ENCODE measurements at places on chromosomes 2 and 18.

DNA sequence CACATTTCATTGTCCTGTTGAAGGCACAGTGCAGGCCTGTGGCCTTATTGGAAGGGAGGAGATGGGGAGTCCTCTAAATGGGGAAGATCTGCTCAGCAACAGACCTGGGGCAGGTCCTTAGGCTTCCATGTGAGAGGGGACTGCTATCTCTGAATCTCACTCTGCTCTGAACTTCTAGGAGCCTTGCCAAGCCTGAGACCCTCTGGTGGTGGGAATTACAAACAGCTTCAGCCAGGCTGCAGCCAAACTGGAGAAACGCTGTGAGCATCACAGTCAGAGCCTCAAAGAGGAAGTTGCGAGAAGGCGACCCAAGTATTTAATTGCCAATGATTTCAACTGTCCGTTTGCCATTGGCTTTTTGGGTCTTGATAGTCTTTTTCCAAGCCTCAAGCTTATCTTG lies 66.8 kb upstream of the MC2R start:
- DNase-seq = no peak

GRCh38 chr2:216066230-216066629 lies 15.4 kb downstream of the PECR start:
- no peak for DNase-seq

DNA sequence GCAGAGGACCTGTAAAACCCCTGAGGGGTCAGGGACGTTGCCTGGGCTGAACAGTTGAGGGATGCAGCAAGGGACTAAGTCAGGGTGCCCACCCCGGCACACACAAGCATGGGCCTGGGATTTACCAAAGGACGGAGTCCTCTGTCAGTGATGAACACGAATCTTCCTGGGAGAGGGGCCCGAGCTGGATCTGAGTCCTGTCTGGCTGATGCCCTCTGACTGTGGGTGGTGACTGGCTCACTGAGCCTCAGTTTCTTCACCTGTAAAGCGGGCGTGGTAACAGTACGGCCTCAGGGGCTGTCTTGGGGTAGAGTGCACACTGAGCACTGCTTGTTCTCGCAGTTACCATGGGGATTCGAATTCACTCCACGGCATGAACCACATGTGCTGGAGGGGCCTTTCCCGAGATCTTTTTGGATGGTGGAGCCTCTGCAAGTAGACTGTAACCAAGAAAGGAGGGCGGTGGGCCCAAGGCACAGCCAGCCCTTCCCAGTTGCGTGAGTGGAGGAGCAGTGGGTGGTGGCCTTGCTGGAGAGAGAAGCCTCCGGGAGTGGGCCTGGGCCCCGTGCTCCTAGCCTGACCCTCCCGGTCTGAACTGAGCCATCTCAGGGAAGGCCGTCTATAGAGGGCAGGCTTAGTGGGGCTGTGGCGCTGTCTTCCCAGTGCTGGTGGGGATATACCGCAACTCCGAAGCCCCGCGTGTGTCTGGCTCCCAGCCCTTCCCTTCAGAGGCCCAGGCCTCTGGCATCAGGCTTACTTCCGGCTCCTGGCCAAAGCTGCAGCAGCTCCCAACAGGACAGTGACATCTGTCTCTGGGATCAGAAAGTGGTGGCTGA lies 130.8 kb upstream of the HS6ST1 start:
- no peak for DNase-seq

GRCh38 chr2:205892251-205892655 lies 193.7 kb downstream of the INO80D start:
- peak; percentile 76 for DNase-seq

DNA sequence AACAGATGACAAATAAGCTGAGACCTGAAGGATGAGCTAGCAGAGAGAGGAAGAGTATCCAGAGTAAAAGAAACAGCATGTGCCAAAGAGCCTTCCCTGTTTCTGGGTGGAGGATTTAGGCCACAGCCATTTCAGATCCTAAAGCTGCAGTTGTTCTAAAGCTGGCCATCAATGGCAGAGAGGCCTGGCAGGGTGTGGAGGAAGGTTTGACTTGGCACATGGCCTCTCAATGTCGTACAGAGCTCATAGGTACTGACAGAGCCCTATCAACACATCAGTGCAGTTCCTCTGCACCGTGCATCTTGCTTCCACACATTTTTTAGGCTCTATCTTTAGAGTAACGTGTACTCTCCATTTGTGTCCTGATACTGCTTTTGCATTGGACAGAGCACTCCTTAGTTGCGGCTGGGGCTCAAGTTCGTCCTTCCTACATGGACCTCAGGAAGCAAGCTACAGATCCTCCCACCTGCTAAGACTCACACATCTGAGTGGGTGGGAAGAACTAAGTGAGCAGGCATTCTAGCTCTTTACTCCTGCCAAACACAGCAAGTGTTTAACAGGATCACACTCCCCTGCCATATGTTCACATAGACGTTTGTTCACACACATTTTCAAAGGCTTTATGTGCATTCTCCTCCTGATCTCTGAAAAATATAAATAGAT lies 3.0 kb upstream of the CHMP3 start:
- no peak for DNase-seq

- DNase-seq = no peak
Observed at GRCh38 chr2:63735263-63735662, 106.4 kb upstream of the UGP2 start.

DNA sequence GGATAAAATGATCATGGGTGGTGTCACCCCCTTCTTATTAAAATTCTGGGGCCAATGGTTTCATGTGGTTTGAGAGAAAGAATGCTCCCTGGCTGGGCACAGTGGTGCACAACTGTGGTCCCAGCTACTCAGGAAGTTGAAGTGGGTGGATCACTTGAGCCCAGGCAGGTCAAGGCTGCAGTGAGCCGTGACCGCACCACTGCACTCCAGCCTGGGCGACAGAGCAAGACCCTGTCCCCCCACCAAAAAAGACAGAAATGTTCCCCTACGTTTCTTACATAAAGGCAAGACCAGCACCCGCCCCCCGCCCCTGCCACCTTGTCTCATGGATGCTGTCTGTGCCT lies 53.0 kb upstream of the ID2 start:
- no peak for DNase-seq

- no peak for DNase-seq
Observed at GRCh38 chr18:4208366-4208765, 246.7 kb downstream of the DLGAP1 start.

DNA sequence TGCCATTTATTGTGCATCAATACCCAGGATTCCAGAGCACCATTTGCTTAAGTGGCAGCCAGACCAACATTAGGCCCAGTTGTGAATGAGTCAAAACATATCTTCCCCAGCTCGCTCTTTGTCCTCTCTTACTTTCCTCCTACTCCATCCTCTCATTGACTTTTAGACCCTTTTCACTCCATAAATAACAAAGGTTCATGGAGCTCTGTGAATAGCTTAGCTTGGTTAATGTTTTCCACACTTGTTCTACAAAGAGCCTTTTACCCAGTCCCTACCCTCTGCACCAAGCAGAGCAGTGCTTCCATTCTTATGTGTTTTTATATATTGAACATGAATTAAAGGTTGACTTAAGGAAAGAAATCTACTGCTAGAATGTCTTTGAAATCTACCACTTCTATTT lies 625.8 kb upstream of the FANCL start:
- no peak for DNase-seq

- peak; percentile 11 for DNase-seq
Observed at GRCh38 chr2:149125031-149125725, 86.7 kb downstream of the LYPD6B start.

GRCh38 chr2:72923833-72924352 lies 6.6 kb downstream of the EMX1 start:
- no peak for DNase-seq

GRCh38 chr2:64650722-64651338 lies 2.9 kb downstream of the SERTAD2 start:
- DNase-seq = no peak

- DNase-seq = no peak
Observed at GRCh38 chr2:118970396-118971135, 28.6 kb downstream of the MARCO start.

DNA sequence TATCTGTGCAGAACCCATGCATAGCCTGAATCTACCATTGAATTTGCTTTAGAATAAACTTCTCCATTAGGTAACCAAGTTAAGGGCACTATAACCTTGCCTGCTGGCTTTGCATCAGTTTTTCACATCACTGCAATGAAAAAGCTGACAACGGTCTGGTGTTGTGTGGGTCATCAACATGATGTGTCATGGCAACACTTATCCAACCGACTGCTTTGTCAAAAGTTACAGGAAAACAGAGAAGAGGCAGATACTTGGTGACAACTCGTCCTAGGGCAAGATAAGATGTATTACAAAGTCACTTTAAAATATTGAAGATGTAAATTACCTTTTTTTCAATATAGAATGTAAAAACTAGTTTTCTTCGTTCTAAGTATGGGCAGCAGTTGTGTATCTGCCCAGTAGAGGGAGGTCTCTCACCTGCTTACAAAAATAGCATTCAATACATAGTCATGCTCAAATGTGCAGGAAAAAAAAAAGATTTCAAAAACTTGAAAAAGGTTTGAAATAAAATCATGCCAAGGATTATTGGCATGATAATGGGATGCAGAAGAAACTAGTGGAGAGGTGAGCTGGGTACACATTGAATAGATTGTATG lies 96.3 kb downstream of the EVA1A start:
- DNase-seq = no peak

GRCh38 chr2:207144173-207144785 lies 21.5 kb downstream of the KLF7 start:
- no peak for DNase-seq

- DNase-seq = no peak
Observed at GRCh38 chr2:160557903-160558302, 64.3 kb upstream of the RBMS1 start.

DNA sequence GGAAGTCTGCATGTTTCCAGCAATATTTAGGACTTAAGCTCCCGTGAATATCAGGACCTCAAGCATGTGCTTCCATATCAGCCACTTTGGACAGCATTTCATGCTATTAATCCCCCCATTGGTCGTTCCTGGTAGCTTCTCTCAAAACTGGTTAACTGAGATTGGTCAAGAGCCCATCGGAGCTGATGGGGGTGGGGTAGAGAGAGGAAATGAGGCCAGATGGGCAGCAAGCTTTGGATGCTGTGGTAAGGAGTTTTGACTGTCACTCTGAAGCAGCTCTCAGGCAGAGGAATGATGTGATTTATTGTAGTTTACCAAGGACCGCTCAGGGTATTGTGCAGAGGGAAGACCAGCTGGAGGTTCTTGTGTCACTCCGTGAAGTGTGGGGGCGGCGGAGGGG lies 81.8 kb downstream of the FAM168B start:
- DNase-seq = no peak

- no peak for DNase-seq
Observed at GRCh38 chr2:127165539-127165935, 54.6 kb downstream of the CYP27C1 start.

DNA sequence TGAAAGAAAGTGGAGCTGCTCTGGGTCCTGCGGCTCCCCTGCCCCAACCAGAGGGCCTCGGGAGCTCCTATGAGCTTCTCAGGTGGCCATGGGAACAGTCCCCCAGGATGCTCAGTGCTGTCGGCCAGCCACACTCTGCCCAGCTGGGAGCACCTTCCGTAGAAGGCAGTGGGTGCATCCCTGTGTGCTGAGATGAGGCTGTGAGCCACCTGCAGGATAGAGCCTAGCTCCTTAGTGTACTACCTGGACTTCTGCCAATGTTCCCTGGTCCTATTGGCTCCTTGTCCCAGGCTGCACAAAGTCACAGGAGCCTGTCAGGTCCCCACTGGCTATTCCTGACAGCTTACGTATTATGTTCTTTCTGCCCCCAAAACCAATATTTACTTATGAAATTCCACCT lies 16.1 kb downstream of the PRELID3A start:
- DNase-seq = no peak

- no peak for DNase-seq
Observed at GRCh38 chr18:46067438-46068007, 4.5 kb downstream of the PSTPIP2 start.

DNA sequence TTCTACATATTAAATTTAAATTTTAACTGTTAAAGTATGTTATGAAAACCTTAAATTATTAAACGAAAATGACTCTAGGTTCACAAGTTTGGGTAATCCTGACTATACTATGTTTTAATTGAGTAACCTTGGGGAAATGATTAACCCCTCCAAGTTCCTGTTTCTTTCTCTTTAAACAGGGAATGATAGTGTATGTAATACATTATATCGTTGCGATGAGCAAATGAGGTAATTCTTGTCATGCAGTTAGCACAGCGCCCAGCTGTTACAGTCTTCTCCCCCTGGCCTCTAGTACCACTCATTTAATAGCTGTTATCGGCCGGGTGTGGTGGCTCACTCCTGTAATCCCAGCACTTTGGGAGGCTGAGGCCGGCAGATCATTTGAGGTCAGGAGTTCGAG lies 80.4 kb downstream of the MTA3 start:
- DNase-seq = no peak
